HuH-7.5 (cell line): ENCODE measurements at places on chromosomes 2 and 18.

DNA sequence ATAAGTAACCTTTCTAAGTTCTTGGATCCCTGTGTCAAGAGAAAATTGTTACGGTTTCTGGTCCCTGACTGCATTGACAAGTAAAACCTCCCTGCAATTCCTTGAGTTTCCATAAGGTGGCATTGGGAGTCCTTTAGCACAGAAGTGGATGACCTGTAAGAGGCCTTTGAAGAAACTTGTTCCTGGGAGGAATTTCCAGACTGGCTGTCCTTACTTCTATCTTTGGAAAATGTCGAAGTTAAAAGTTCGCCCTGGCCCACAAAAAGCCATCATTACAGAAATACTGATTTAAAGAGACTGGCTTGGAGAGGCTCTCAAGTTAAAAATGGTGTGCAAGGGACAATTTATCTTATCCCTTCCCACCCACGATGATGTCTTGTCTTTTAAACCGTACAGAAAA lies 218.4 kb downstream of the CDH20 start:
- peak; percentile 47 for DNase-seq

DNA sequence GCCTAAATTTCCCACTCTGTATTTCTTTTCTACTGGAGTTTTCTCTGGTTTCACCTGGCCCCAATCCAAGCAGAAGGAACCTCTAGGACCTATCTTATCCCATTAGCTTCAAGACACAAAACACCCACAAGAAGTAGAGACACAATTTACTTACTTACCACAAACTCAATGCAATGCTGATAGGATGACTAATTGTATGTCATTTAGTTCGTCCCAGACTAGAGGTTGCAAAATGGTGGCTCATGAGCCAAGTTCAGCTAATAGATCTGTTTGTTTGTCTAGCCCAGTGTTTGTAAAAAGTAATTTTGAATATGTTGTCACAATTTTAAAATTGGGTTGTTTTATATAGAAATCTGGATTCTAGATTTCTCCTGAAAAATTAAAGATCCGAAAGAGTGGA lies 34.7 kb upstream of the ZSWIM2 start:
- DNase-seq = no peak

GRCh38 chr2:172162739-172163336 lies 60.1 kb upstream of the DLX2 start:
- DNase-seq = no peak

DNA sequence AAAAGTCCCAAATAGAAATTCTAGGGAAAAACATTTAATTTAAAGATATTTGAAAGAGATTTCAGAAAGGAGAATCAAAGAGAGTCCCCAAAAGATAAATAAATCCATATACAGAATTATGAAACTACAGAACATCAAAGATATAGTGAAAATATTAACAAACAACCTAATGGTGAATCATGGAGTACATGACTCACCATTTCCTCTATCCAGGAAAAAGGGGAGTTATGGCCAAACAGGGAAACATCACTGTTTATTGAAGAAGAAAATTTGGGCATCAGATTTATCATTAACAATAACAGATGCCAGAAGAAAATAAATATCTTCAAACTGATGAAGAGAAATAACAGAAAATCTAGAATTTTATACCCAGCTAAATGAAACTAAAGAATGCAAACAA lies 448.3 kb downstream of the CDH2 start:
- DNase-seq = no peak

DNA sequence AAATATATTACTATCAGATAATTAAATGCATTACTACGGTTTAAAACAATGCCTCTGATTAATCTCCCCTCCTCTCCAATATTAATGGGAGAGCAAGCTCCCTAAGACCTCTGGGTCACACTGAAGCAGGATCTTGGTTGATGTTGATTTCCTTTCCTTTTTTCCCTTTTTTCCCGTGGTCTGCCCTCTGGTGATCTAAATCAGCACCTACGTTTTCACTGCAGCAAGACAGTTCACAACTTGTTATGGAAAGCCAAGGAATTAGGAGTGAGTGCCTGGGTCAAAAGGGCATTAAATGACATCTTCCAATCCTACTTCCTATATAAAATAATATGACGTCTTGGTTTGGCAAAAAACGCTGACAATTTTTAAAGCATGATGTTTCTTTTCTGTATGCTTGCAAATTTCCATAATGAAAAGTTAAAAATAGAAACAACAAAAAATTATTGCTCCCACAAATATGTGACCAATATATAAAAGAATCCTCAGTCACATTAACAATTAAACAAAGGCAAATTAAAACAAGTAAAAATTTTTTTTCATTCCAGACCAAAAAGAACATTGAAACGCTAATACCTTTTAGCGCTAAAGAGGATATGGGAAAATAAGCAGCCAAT lies 7.9 kb upstream of the CFAP36 start:
- no peak for DNase-seq

- no peak for DNase-seq
Observed at GRCh38 chr2:171855401-171855800, 38.6 kb downstream of the SLC25A12 start.

DNA sequence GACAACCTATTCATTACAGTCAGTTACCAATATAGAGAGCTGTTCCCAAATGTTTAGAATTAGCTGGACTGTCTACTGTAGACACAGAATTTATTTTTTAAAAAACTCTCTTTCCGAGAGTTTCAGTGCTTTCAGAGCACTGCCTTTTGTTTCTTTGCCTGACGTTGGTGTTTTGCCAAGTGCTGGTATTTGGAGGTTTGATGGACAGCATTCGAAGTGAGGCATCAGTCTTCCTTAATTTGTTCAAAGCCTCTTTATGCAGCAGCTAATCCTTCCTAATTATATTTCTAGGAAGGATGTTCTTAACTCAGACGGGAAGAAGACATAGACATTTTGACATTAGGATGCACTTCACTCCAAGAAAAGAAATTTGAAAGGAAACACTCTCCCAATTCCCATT lies 83.2 kb downstream of the LTBP1 start:
- no peak for DNase-seq

GRCh38 chr2:221911890-221912289 lies 339.8 kb upstream of the EPHA4 start:
- no peak for DNase-seq

GRCh38 chr2:149223472-149224095 lies 106.8 kb upstream of the LYPD6 start:
- DNase-seq = no peak

DNA sequence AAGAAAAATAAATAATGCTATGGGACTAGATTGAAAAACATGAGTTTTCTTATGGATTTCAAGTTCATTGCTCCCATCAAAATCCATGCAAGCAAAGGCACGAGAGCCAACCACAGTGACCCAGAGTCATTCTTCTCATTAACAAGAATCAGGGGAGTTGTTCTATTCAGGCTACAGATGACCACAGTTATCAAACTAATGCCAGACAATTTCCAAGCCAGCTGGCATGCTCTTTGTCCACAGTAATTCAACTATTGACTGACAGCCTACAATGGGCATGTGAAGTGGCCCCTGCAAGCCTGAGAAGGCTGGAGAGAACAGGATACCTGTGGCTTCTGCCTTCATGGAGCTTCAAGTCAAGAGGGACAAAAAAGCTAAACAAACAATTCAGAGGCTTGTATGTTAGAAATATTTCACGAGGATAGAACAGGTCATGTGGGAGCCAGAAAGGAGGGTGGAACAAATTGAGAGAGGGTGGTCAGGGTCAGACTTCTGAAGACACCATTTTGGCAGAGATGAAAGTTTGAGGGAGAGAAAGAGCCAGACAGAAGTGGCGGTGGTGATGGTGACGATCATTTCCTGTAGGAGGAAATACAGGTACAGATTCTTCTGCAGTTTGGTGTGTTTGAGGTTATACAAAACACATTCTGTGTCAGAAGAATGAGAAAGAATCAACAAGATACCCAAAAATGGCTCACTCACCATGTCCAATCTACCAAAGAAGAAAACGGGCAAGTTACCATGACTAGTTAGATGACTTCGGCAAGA lies 732.4 kb downstream of the RNF144A start:
- no peak for DNase-seq

- peak; percentile 65 for DNase-seq
Observed at GRCh38 chr2:70789304-70790135, 923 bp downstream of the FIGLA start.

GRCh38 chr2:127280693-127281092 lies 13.3 kb downstream of the ERCC3 start:
- no peak for DNase-seq

DNA sequence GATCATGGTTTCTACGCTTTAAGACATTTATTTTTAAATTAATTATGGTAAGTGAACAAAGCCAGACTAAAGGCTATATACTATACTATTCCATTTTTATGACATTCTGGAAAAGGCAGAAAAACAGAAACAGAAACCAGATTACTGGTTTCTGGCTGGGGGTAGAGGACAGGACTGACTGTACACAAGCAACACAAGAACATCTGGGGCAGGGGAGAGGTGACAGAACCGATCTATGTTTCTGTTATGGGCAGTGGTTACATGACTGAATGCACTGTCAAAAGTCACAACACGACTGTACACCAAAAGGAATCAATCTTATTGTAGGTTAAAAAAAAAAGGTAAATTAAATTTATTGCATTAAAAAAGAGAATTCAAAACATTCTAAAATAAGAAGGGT lies 64.7 kb downstream of the PTPN2 start:
- DNase-seq = no peak

GRCh38 chr2:107235491-107236254 lies 349.7 kb upstream of the ST6GAL2 start:
- no peak for DNase-seq

- DNase-seq = no peak
Observed at GRCh38 chr2:76075126-76075525, 364.4 kb upstream of the GCFC2 start.

- peak; percentile 72 for DNase-seq
Observed at GRCh38 chr2:111702119-111702803, 181.7 kb downstream of the ANAPC1 start.

GRCh38 chr18:69956665-69957620 lies 9.3 kb upstream of the CD226 start:
- no peak for DNase-seq

- DNase-seq = no peak
Observed at GRCh38 chr2:202122980-202123720, 50.1 kb downstream of the KIAA2012 start.

DNA sequence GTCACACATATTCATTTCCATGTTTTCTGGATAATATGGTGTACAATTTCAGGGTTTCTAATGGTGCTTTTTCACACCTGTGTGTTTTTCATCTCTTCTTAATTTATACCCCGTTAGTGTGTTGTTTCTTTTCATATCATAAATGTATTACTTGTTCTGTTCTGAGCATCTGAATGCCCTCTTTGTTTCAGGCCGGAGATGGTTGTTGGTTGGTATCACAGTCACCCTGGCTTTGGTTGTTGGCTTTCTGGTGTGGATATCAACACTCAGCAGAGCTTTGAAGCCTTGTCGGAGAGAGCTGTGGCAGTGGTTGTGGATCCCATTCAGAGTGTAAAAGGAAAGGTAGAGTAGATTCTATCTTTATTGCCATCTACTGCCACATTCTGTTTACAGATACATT lies 45.1 kb upstream of the TBR1 start:
- no peak for DNase-seq

GRCh38 chr2:8805278-8806210 lies 31.9 kb downstream of the KIDINS220 start:
- DNase-seq = no peak

DNA sequence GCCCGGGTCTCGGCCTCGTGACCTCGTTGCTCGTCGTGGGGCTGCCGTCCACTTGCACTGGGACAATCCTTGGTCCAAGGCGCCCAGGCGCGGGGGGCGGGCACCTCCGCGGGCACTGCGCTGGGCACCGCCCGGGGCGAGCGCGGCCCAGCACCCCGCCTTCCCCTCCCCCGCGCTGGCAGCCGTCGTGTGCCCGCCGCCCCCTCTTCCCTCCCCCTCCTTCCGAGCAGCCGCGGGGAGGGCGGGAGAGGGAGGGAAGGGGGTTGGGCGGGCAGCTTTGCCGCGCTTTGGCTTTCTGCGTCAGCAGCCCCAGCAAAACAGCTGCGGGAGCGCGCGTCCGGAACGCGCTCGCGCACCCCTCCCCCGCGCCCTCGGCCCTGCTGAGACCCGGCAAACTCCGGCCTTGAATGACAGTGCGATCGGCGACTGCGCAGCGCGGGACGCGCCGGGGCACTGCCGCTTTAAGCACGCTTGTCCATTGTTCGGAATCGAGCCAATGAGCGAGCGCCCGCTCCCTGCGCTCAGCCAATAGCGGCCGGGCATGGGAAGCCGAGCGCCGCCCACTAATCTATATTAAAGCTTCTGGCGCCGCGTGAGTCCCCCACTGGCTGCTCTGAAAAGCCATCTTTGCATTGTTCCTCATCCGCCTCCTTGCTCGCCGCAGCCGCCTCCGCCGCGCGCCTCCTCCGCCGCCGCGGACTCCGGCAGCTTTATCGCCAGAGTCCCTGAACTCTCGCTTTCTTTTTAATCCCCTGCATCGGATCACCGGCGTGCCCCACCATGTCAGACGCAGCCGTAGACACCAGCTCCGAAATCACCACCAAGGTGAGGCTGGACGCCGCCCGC lies at the start of gene PTMA:
TSS of gene PTMA (plus strand) at position 599 of the 846 bp plus-strand sequence. CDS start at position 781, 182 bp downstream.
- peak; percentile 94 for DNase-seq

GRCh38 chr2:54894467-54894866 lies 155.8 kb downstream of the RTN4 start:
- DNase-seq = no peak

DNA sequence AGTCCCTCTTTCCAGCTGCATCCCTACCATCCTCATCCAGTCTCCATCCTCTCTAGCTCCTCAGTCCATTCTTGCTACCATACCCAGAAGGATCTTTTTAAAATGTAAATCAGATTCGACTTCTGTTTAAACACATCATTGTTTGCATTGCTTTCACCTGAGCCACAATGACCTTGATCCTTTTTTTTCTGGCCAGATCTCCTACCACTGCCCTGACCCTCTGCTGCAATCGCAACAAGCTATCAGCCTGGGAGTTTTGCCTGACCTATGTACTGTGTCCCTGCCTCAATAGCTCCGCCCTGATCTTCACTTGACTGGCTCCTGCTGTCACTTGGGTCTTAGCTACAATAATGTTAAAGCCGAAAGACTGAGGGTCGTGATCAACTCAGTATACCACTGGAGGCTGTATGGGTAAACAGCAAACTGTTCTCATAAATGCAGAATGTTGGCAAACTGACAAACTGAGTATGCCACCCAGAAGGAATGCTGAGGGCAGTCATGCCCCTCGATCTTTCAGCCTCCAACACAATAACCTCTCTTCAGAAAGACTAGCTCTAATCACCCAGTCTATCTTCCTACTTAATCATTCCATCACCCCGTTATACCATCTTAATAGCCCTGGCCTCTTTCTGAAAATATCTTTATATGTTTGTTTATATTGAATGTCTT lies 2.6 kb upstream of the RBM43 start:
- DNase-seq = peak; percentile 56
